ENCODE measurements at places on chromosomes 4 and X.

- no peak for DNase-seq
Observed at GRCh38 chrX:123331859-123332258, 147.8 kb downstream of the GRIA3 start.

DNA sequence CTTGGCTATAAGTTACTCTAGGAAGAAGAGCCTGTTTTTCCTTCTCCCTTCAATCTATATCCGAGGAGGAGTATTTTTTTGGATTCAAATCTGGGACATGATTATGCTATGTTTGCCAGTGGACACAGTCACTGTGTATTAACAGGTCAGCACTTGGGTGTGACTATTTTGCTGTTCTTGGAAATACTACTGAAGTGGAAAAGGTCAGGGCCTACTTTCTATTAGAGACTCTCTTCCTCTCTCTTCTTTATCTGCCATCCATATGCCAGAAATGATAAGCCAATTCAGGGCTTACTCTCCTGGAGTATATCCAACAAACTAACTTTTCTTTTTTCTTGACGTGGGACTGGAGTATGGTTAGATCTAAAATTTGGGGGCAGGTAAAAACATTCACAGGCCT is 40.5 kb downstream of the MID1IP1 start:
- DNase-seq: no peak

GRCh38 chrX:135009057-135009610 is 13.2 kb downstream of the RTL8B start:
- no peak for DNase-seq

DNA sequence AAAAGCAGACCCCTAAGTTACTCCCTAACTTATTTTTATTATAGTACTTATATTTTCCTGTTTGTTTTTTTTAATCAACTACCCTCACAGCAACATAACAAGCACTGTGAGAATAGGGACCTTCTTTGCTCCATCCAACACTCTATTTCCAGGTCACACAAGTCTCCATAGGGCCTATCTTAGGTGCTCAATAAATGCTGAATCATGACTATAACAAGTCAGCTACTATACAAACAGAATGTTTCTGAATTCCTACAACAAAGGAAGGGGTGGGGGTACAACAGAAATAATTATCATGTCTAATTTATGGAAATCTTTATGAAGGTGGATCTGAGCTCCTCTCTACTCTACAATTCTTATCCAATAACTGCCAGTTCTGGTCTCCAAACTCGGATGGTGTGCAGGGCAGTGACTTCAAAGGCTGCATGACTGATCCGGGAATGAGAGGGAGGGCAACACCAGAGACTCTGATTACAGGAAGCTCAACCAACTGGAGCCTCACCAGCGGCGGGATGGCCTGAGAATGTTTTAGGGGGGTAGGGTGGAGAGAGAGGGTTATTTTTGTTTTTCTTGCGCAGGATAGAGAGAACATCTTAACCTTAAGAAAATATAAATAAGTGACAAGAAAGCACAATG is 71.1 kb downstream of the HADH start:
- no peak for DNase-seq

All from stimulated activated effector memory CD8-positive, alpha-beta T cell treated with anti-CD3 and anti-CD28 coated beads, Interleukin-12 subunit alpha, Interleukin-12 subunit beta, amount 100 ng/mL, for 72 hours (primary cell).